ENCODE measurements at places on chromosomes 16 and 17.
A peak's percentile ranks its signal among the peaks of the same experiment; 100 is the strongest.

DNA sequence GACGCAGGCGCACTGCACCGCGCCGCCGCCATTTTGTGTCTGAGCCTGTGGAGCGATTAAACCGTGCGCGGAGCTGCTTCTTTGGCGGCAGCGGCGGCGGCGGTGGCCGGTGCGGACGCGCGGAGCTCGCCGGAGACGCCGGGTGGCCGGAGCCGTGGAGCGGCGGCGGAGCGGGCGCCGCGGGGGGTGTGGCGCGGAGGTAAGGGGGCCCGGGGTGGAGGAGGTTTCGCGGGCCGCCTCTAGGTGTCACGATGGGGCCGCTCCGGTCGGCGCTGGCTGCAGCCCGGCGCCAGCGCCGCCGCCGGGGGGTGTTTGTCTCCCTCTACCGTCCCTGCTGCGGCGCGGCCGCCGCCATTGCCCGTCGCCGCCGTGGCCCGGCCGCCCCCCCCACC, at the start of gene CTCF:
CTCF (plus strand) TSS at position 1 of the 392 bp plus-strand sequence. CDS start 48,307 bp downstream, outside the sequence.
- peak; percentile 81 for DNase-seq

DNA sequence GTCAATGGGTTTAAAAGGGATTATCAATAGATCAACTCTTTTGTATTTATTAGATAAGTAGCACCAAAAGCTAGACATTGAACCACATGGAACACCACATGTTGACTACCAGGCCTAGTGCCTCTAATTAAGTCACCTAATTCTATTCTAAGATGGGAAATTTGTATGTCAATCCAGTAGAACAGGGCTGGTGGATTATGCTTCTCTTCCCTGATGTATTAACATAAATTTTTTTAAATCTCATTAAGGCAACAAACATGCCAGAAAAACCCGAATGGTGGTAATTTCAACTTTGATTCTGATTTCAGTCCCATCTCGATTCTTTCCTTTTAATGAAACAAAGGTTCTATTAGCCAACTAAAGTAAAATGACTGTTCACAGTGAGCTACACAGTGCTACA, 92.6 kb downstream of the KANSL1 start:
- no peak for DNase-seq

DNA sequence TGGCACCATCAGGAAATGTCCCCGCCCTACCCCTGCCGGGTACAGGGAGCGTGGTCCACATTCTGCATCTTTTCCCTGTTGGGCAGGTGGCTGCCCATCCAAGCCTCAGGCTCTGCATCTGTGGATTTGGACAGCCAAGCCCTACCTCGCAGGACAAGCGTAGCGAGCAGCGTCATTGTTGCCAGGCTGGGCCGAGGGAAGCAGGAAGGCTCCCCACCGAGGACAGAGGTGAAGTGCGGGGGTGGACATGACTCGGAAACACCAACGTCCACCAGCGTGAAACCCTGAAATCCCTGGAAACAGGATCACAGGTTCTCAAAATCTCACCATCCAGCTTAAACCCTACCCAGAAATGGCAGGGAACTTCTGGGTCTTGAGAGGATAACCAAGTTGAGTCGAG, 73.6 kb downstream of the SOCS1 start:
- DNase-seq, result no peak

DNA sequence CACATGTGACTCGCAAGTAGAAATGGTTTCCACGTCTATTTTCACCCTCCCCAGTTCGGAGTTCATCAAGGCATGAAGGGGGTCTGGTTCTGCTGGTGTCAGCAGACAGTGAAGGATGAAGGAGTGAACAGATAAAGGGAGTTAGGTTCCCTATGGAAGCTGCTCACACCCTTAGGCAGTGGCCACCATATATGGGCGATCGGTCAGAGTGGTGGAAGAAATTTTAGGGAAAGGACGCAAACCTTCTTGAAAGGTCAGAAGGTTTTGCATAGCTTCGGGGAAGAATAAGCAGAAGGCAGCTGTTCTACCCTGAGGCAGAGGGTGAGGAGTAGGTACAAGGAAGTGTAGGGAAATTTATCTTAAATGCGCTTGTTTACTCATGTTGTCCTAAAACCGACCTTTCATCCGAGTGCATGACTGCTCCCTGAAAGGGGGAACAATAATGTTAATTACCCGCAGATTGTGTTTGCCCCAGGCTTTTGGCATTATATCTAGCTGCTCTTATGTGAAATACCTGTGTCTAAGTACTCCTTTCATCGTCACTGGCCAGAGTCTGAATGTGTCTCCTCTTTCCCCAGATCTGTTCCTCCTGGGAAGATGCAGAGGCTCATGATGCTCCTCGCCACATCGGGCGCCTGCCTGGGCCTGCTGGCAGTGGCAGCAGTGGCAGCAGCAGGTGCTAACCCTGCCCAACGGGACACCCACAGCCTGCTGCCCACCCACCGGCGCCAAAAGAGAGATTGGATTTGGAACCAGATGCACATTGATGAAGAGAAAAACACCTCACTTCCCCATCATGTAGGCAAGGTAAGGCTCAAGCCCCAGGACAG, 12.5 kb downstream of the CDH5 start:
- no peak for DNase-seq

DNA sequence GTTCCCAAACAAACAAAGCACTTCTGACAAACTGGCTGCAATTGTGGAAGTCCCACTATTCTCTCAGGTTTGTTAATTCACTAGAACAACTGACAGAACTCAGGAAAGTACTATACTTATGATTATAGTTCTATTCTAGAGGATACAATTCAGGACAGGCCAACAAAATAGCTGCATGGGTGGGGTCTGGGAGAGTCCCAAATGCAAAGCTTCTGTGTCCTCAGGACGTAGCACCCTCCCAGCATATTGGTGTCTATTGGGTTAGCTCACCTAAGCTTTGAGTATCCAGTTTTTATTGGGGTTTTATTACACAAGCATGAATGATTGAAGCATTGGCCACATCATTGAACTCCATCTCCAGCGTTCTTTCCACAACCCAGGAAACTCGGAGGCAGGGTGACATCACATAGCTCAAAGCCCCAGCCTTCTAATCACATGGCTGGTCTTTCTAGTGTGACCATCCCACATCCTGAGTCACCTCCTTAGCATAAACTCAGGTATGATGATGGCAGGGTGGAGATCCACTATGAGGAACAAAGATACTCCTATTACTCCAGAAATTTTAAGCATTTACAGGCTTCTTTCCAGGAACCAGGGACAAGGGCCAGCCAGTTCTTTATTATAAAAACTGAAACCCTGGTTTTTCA, 43.9 kb upstream of the CCNF start:
- peak; percentile 27 for DNase-seq

GRCh38 chr17:81432941-81433340, 37.7 kb downstream of the BAHCC1 start:
- DNase-seq, result no peak

DNA sequence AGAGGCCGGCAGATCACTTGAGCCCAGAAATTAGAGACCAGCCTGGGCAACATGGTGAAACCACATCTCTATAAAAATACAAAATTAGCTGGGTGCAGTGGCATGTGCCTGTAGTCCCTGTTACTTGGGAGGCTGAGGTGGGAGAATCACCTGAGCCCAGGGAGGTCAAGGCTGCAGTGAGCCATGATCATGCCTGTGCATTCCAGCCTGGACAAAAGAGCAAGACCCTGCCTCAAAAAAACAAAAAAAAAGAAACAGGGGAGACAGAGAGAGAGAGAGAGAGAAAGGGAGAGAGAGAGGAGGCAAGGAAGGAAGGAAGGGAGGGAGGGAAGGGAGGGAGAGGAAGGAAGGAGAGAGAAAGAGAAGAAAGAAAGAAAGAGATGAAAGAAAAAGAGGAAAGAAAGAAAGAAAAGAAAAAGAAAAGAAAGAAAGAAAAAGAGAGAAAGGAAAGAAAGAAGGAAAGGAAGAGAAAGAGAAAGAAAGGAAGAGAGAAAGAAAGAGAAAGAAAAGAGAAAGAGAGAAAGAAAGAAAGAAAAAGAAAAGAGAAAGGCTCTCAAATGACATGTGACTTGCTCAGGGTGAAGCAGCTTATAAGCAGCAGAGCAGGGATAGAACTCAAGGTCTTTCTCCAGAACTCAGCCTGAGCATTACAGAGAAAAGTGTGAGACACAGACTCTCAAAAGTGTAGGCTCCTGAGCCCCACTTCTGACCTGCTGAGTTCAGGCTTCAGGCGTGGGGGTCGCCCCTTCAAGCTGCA, 15.5 kb downstream of the CX3CL1 start:
- no peak for DNase-seq

GRCh38 chr17:67469208-67469980, 92.3 kb downstream of the PITPNC1 start:
- DNase-seq, result peak; percentile 28

- no peak for DNase-seq
Measured at GRCh38 chr16:82360024-82360783, 190.2 kb upstream of the MPHOSPH6 start.

GRCh38 chr17:27241346-27241946, 52.5 kb upstream of the WSB1 start:
- DNase-seq, result peak; percentile 10

- no peak for DNase-seq
Measured at GRCh38 chr16:11447272-11447671, 102.0 kb downstream of the RMI2 start.

- peak; percentile 65 for DNase-seq
Measured at GRCh38 chr16:54171626-54172537, 114.7 kb downstream of the IRX3 start.

DNA sequence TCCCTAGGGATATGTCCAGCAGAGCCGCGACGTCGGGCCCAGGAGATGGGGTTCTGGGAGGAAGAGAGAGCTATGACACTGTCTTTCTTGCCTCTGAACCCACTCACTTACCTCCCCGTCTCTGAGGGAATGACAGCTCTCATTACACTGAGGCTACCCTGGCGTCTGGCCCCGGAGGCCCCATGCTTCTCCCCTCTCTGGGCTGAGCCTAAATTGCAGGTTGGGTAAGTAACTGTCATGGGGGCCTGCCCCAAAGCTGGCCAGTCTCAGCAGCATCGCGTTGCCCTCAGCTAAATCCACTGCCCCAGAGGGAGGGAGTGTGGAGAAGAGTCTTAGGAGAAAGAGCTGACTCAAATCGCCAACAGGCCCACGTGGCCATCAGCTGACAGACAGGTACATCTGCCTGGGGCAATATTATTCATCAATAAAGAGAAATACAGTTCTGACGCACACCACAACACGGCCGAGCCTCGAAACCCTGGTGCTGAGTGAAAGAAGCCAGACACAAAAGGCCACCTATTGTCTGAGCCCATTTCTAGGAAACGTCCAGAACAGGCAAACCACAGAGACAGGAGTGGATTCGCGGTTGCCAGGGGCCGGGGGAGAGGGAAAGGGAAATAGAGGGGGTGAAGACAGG, 156.4 kb downstream of the C16orf95 start:
- no peak for DNase-seq

GRCh38 chr17:8844229-8845218, 22.9 kb downstream of the PIK3R6 start:
- no peak for DNase-seq

GRCh38 chr16:4699046-4699556, 5.7 kb downstream of the NUDT16L1 start:
- DNase-seq, result no peak

- DNase-seq, result no peak
Measured at GRCh38 chr17:56159826-56160380, 6.6 kb downstream of the ANKFN1 start.

DNA sequence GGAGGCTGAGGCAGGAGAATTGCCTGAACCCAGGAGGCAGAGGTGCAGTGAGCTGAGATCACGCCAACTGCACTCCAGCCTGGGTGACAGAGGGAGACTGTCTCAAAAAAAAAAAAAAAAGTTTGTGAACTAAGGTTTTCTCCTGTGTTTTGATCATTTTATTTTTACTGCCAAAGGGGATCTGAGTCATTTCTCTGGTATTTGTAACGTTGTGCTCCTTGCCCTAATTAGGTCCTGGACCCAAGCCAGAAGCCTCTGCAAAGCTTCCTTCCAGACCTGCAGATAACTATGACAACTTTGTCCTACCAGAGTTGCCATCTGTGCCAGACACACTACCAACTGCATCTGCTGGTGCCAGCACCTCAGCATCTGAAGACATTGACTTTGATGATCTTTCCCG, 32.1 kb downstream of the IST1 start:
- peak; percentile 90 for DNase-seq

DNA sequence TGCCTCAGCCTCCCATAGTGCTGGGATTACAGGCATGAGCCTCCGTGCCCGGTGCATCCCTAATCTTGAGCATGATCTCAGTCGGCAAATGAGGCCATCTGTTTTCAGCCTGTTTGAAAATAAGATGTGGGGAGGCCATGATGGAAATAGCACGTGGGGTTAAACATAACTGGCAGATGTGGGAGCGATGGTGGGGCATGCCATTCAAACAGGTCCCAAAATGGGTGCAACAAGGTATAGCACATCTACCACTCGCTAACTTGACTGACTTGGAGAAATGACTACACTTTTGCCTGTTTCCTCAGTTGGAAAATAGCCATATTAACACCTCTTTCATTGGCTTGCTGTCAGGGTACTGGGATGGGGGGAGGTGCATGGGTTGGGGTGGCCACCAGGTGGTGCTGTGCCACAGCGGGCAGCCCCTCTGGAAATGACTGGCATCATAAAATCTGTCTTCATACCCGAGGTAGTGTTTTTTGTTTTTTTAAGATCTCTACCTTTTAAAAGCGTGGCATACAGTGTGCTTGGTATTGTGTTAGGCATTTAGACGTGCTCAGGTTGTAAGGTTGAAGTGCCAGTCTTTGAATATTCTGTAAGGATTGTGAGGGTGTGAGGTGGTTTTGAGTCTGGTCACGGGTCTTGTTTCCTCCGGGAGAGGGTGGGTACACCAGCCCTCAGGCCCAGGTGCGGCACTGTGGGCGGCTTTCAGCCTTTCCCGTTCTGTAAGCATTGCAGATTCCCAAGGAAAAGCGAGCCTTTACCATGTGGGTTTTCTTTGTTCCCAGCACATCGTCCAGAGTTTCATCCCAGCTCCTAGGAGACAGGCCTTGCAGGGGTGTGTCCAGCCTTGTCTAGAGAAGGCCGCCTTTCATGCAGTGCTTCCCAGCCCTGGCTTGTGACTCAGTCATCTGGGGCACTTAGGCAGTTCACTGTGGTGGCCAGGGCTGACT, 2.9 kb upstream of the TTYH2 start:
- DNase-seq, result peak; percentile 58

DNA sequence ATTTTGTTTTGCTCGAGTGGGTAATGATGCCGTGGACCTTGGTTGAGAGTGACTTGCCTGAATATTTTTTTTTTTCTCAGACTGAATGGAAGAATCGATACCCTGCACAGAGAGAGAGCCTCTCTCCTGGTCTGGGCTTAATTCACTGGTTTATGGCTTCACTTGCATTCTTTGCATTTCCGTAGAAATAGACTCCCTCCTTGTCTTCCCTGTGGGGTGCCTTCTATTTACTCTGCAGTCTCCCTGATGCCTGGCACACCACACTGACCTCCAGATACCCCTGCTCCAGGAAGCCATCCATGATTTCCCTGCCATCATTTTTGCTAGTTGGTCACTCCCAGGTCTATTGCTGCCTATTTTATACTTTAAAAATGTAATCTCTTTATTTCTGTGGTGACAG, 238.0 kb downstream of the SNX29 start:
- DNase-seq, result no peak

DNA sequence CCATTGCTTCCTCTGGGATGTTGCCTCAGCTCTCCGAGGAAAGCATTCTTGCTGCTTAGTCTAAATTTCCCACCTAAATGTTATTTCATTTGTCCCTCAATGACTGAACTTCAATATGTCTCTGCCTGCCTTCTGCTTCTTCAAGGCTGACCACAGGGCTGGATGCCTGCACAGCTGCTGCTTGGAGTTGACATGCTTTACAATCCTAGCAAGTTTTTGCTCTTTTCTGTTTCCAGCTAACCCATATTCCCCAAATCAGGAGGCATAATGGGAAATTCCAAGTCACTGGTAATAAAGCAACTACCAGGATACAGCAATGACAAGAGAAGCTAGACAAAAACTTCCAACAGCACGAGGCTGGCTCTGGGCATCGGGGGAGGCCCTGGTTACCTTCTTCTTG, 48.9 kb downstream of the GTF3C1 start:
- DNase-seq, result no peak

GRCh38 chr17:17021194-17021863, 20.9 kb upstream of the MPRIP start:
- DNase-seq, result no peak

Measured in IMR-90 (cell line).